Naive thymus-derived CD8-positive, alpha-beta T cell (primary cell): ENCODE measurements at places on chromosomes 1 and 21.

GRCh38 chr1:151841141-151841540, 1.5 kb upstream of the C2CD4D start:
- peaks cover 44% of the 10 kb centered on the region for H3K4me1 ChIP-seq
- H3K36me3 ChIP-seq, result no peaks in the 10 kb centered on the region
- peak; percentile 28 for DNase-seq
- no peak overlapping the region for H3K4me3 ChIP-seq
- no peak overlapping the region for H3K27ac ChIP-seq
- no peaks in the 10 kb centered on the region for H3K27me3 ChIP-seq

DNA sequence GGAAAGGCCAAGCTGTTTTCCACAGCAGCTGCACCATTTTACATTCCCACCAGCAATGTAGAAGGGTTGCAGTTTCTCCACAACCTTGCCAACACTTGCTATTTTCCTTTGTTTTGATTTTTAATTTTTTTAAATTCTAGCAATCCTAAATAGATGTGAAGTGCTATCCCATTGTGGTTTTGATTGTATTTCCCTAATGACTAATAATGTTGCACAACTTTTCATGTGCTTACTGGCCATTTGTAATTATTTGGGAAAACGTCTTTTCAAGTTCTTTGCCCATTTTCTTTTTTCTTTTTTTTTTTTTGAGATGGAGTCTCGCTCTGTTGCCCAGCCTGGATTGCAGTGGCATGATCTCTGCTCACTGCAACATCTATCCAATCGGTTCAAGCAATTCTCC, 53.9 kb downstream of the VCAM1 start:
- H3K4me1 ChIP-seq, result no peaks in the 10 kb centered on the region
- H3K36me3 ChIP-seq, result no peaks in the 10 kb centered on the region
- no peak for DNase-seq
- no peak overlapping the region for H3K4me3 ChIP-seq
- H3K27ac ChIP-seq, result no peak overlapping the region
- H3K27me3 ChIP-seq, result no peaks in the 10 kb centered on the region

- no peaks in the 10 kb centered on the region for H3K4me1 ChIP-seq
- H3K4me3 ChIP-seq, result no peak overlapping the region
- peaks cover 1% of the 10 kb centered on the region for H3K27me3 ChIP-seq
- no peak for DNase-seq
- H3K36me3 ChIP-seq, result peaks cover 6% of the 10 kb centered on the region
These were observed 165.1 kb downstream of the DAB1 start for GRCh38 chr1:57258557-57259325.

GRCh38 chr1:1082776-1083415, 8.8 kb upstream of the RNF223 start:
- no peak overlapping the region for H3K4me3 ChIP-seq
- no peaks in the 10 kb centered on the region for H3K36me3 ChIP-seq
- H3K4me1 ChIP-seq, result peaks cover 4% of the 10 kb centered on the region
- DNase-seq, result no peak
- no peak overlapping the region for H3K27ac ChIP-seq

DNA sequence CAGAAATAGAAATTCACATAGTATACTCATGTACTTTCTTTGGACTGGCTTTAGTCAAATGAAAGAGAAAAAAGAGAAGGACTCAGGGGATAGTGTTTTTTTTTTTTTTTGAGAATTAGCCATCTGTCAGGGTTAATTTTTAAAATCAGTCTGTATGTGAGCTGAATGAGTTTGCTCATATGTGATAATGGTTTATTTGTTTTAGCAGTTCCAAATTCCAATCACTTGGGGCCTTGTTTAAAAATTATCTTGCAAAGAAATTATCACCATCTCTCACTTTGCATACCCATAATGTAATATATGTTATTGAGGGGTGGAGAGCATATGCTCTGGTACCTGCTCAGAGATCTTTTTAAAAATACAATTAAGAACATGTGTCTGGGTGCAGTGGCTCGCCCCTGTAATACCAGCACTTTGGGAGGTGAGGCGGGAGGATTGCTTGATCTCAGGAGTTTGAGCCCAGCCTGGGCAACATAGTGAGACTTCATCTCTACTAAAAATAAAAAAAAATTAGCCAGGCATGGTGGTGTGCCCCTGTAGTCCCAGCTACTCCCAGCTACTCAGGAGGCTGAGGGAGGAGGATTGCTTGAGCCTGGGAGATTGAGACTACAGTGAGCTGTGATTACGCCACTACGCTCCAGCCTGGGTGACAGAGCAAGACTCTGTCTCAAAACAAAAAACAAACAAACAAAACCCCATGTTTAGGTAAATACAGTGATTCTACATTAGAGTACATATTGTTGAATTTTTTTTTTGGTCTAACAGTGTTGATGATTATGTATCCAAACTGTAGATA, 19.7 kb downstream of the GNAI3 start:
- no peak overlapping the region for H3K4me3 ChIP-seq
- H3K27me3 ChIP-seq, result no peaks in the 10 kb centered on the region
- peaks cover 55% of the 10 kb centered on the region for H3K4me1 ChIP-seq
- peaks cover 6% of the 10 kb centered on the region for H3K36me3 ChIP-seq
- no peak overlapping the region for H3K27ac ChIP-seq

DNA sequence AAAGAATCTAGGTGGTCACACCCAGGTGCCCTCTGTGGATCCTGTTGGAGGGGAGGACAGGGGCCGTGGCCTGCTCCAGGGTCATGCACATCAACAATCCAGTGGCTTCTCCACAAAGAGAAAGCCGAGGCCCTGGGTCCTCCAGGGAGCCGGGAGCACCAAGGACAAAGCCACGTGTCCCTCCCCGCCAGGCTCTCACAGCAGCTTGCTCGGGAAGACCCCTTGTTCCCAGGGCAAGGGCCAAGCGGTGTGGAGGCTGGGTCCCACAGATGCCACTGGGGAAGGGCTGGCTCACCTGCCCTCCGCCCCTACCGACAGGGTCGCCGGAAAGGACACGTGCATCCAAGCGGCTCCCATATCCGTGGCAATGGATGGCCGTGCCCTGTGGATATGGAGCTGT, 192.9 kb upstream of the VAMP3 start:
- no peaks in the 10 kb centered on the region for H3K4me1 ChIP-seq
- H3K36me3 ChIP-seq, result no peaks in the 10 kb centered on the region
- no peak overlapping the region for H3K4me3 ChIP-seq
- peaks cover 7% of the 10 kb centered on the region for H3K27me3 ChIP-seq
- no peak overlapping the region for H3K27ac ChIP-seq
- DNase-seq, result peak; percentile 40

DNA sequence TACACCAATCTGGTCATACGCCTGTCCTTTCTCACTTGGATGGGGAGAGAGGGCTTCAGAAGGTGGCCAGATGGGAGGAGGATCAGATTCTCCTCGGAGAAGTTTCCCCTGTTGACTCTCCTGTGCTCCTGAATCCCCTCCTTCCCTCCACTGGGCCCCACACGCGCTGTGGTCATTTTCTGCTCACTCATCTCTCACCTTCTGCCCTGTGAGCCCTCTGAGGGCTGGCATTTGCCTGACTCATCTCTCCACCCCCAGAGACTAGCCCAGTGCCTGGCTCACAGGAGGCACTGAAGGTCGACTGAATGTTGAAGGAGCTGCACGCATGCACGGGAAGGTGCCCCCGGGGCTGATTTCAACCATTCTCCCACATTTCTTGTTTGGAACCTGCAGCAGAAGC, 14.2 kb downstream of the ABCA4 start:
- no peak overlapping the region for H3K27ac ChIP-seq
- peaks cover 4% of the 10 kb centered on the region for H3K4me1 ChIP-seq
- no peak overlapping the region for H3K4me3 ChIP-seq
- DNase-seq, result no peak

GRCh38 chr1:240621249-240621648, 9.3 kb upstream of the GREM2 start:
- no peak overlapping the region for H3K4me3 ChIP-seq
- no peaks in the 10 kb centered on the region for H3K36me3 ChIP-seq
- peaks cover 3% of the 10 kb centered on the region for H3K27me3 ChIP-seq
- no peak for DNase-seq
- H3K27ac ChIP-seq, result no peak overlapping the region

GRCh38 chr21:44990921-44991320, 51.1 kb downstream of the SLX9 start:
- DNase-seq, result no peak
- no peak overlapping the region for H3K4me3 ChIP-seq
- no peak overlapping the region for H3K27ac ChIP-seq
- H3K36me3 ChIP-seq, result no peaks in the 10 kb centered on the region
- no peaks in the 10 kb centered on the region for H3K4me1 ChIP-seq
- H3K27me3 ChIP-seq, result no peaks in the 10 kb centered on the region

GRCh38 chr1:106875622-106876021, 180.9 kb upstream of the PRMT6 start:
- no peaks in the 10 kb centered on the region for H3K36me3 ChIP-seq
- no peak overlapping the region for H3K27ac ChIP-seq
- no peaks in the 10 kb centered on the region for H3K4me1 ChIP-seq
- H3K4me3 ChIP-seq, result no peak overlapping the region

- H3K36me3 ChIP-seq, result no peaks in the 10 kb centered on the region
- DNase-seq, result no peak
- H3K27me3 ChIP-seq, result no peaks in the 10 kb centered on the region
- peaks cover 13% of the 10 kb centered on the region for H3K4me1 ChIP-seq
- H3K27ac ChIP-seq, result peak overlapping the region; percentile 95
These were observed 322 bp downstream of the TFB2M start for GRCh38 chr1:246565751-246566127.

DNA sequence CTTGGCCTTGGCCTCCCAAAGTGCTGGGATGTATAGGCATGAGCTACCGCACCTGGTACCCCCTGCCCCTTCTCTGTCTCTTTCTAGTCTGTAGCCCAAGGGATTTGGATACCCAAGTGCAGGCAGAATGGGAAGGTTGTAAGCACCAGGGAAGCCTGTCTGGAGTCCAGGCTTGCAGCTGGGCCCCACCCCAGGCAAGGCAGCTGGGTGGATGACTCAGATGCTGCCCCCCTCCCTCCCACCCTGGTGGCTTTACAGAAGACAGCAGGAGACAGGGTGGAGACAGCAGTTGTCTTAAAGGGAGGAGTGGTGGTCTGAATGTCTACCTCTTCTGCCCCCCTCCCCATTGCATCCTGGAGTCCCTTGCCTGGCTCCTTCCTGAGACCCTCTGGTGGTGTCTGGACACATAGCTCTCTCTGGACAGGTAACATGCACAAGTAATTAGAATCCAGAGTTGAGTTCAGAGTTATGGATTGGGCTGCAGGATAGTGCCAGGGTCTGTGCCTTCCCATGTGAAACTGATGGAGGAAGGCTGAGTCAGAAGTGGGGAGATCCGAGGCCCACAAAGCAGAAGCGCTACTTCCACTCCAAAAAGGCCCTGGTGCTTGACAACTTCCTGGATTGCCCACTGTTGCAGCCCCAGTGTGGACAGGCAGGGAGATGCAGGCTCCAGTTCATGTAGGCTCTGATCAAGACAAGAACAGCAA, 5.1 kb downstream of the LMNA start:
- no peak overlapping the region for H3K4me3 ChIP-seq
- peaks cover 47% of the 10 kb centered on the region for H3K4me1 ChIP-seq
- DNase-seq, result no peak
- H3K36me3 ChIP-seq, result no peaks in the 10 kb centered on the region

- no peak overlapping the region for H3K27ac ChIP-seq
- no peaks in the 10 kb centered on the region for H3K4me1 ChIP-seq
- DNase-seq, result no peak
- peaks cover 8% of the 10 kb centered on the region for H3K36me3 ChIP-seq
- H3K27me3 ChIP-seq, result no peaks in the 10 kb centered on the region
- no peak overlapping the region for H3K4me3 ChIP-seq
These were observed 107.6 kb upstream of the LYPLAL1 start for GRCh38 chr1:219066098-219066497.

GRCh38 chr1:42198251-42198650, 33.7 kb upstream of the GUCA2A start:
- H3K27me3 ChIP-seq, result no peaks in the 10 kb centered on the region
- H3K27ac ChIP-seq, result no peak overlapping the region
- H3K36me3 ChIP-seq, result peaks cover 13% of the 10 kb centered on the region

DNA sequence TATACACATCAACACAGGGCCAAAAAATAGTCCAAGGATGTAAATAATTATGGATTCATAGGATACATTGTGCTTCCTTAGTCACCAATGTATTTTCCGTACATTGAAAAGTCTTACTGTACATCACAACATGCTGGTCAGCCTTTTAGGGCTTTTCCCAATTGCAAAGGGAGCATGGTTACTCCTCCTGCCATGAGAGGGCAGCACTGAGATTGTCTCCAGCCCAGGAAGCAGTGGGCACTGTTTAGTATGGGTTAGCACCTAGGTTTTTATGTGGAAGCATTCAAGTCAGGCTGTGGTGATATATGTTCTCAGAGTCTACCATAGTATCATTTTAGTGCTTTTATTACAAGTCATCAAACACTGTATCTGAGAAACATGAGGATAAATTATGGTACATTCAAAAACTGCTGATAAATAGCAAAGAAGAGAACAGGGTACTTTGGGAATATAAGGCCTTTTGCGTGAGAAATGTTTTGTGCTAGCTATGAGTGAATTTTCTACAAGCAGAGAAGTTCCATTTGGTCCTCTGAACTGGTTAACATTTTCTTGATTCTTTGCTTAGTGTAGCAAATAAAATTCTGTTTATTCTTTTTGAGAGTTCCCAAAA, 34.0 kb downstream of the ST6GALNAC5 start:
- H3K27me3 ChIP-seq, result peaks cover 5% of the 10 kb centered on the region
- H3K4me1 ChIP-seq, result no peaks in the 10 kb centered on the region
- no peak overlapping the region for H3K4me3 ChIP-seq

GRCh38 chr1:97489834-97490233, 431.0 kb downstream of the DPYD start:
- no peaks in the 10 kb centered on the region for H3K27me3 ChIP-seq
- H3K36me3 ChIP-seq, result peaks cover 14% of the 10 kb centered on the region
- no peak overlapping the region for H3K4me3 ChIP-seq
- H3K4me1 ChIP-seq, result no peaks in the 10 kb centered on the region

- H3K27me3 ChIP-seq, result peaks cover 2% of the 10 kb centered on the region
- H3K4me3 ChIP-seq, result no peak overlapping the region
- DNase-seq, result no peak
- H3K36me3 ChIP-seq, result no peaks in the 10 kb centered on the region
These were observed 21.6 kb downstream of the MAP3K21 start for GRCh38 chr1:233349137-233349536.

- peaks cover 40% of the 10 kb centered on the region for H3K4me1 ChIP-seq
- H3K36me3 ChIP-seq, result no peaks in the 10 kb centered on the region
- no peaks in the 10 kb centered on the region for H3K27me3 ChIP-seq
- H3K4me3 ChIP-seq, result no peak overlapping the region
- DNase-seq, result no peak
- H3K27ac ChIP-seq, result no peak overlapping the region
These were observed 48.6 kb downstream of the MDM4 start for GRCh38 chr1:204564835-204565234.

DNA sequence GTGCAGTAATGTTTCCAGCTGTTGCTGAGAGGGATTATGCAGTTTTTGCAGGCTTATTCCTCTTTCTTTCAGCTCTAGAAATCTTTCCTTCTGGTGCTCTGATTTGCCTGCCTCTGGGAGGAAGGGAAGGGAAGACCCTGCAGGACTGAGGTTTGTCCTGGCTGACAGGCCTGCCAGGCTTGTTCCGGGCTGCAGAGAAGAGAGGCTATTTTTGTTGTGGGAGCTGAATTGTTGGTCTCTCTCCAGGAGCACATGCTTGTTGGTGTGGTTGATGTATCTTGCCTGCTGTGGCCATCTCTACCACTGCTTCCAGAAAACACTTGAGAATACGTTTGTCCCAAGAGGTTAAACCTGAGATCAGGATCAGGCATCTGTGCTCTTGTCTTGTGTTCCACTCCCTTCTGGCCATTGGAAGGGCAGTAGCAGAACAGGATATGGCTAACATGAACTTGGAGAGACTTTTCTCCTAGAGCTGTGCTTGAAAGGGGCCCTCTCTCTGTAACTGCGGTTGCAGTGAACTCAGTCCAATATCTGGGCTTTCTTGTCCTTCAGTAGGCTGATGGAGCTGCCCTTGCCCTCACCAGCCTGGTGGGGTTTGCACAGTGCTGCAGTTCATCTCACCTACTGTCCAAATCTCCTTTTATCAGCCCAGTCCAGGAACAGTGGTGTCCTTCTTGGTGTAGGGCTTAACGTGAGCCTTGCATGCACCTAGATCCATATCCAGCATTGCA, 21.5 kb upstream of the SLC25A34 start:
- no peak overlapping the region for H3K27ac ChIP-seq
- DNase-seq, result no peak
